ENCODE measurements at places on chromosomes 1 and 21.

- peak; percentile 42 for DNase-seq
Measured at GRCh38 chr1:203306089-203306964, 1.0 kb downstream of the BTG2 start.

DNA sequence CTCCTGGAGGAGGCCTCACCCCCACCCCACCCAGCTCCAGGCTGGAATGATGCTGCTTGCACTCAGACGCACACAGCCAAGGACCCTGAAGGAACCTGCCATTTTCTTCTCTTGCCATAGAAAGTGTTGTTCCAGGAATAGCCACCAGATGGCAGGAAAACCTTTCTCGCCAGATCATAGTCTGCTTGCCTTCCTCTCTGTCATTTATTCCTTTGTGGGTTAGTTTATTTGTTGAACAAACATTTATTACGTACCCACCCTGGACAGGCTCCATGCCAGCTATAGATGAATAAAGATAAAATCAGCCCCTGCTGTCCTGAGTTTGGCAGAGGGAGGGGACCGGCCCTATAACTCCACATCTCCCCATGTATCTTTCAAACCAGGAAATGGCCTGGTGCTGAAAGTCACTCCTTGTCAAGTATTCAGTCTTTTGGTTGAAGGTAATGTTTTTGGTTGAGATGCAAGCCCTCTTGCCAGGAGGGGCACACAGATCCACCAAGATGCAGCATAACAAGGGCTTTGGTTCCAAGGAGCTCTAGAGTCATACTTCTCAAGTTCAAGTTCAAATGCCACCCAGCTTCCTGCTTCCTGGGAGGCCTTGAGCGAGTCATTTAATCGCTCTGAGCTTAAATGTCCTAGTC, 7.0 kb upstream of the KCNC4 start:
- peak; percentile 82 for DNase-seq

- DNase-seq, result peak; percentile 84
Measured at GRCh38 chr1:24364975-24365678, 46.0 kb downstream of the GRHL3 start.

DNA sequence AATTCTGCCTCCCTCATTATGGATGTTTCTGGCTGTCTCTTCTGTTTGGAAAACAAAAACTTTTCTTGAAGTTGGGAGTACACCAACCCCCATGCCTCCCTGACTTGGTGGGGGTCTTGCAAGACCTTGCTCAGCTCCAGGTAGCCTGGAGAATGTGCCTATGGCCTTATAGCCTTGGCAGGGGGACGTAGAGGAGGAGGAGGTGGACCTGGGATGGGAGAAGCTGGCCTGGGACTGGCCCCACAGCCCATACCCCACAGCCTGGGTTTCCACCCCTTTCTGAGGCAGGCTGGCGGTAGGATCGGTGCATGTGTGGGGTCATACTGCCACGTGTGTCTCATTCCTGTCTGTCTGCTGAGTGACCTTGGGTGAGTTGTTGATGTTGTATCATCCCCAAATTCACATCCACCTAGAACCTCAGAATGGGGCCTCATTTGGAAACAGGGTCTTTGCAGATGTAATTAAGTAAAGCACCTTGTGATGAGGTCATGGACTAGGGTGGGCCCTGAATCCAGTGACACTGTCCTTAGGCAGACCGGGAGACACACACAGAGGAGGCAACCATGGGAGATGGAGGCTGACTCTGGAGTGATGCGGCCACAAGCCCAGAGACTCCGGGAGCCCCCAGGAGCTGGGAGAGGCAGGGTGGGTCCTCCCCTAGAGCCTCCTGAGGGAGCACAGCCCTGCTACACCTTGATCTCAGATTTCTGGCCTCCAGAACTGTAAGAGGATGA, 18.5 kb downstream of the OBSCN start:
- no peak for DNase-seq

DNA sequence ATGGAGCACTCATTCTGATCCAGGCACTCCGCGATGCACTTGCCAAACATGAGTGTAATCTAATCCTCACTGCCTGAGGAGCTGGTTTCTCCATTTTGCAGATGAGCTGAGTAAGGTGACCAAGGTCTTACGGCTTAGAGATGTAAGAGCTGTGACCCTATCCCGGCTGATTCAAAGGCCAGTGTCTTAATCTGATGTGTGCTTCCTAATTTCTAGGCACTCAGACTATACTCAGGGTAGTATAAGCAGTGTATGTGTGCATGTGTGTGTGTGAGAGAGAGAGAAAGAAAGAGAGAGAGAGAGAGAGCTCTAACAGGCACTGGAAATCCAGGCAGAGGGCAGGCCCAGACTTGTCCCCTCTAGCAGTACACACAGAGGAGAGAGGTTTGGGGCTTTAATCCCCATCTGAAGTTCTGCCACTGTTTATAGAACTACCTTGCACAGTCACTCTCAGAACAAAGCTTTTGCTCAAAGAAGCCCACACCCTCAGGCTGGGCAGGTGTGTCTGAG, 188.2 kb downstream of the ZBTB18 start:
- DNase-seq, result no peak

DNA sequence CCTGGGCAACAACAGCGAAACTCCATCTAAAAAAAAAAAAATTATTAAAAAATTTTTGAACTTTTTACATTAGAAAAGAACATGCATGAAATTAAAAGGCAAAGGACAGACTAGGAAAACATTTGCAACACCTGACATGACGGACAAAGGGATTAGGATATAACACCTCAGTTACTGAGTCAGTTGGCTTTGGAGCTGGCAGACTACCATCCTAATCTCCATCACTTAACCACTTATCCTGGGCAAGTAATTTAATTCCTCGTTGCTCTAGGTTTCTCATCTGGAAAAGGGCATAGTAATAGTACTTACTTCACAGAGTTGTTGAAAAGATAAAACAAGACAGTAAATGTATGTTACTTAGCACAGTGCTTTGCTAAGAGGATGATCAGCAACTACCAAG, 11.9 kb downstream of the HECTD3 start:
- DNase-seq, result no peak

DNA sequence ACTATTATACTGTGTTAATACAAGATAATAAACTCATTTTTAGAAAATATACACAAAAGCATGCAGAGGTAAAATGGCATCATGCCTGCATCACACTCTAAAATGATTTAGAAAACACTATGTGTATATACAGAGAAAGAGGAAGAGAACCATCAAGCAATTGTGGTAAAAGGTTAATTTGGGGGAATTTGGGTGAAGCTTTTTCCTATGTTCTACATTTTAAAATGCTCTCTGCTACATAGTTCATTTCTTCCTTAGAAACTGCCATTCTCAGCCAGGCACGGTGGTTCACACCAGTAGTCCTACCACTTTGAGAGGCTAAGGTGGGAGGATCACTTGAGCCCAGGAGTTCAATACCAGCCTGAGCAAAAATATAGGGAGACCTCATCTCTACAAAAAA, 44.1 kb downstream of the GON4L start:
- no peak for DNase-seq

DNA sequence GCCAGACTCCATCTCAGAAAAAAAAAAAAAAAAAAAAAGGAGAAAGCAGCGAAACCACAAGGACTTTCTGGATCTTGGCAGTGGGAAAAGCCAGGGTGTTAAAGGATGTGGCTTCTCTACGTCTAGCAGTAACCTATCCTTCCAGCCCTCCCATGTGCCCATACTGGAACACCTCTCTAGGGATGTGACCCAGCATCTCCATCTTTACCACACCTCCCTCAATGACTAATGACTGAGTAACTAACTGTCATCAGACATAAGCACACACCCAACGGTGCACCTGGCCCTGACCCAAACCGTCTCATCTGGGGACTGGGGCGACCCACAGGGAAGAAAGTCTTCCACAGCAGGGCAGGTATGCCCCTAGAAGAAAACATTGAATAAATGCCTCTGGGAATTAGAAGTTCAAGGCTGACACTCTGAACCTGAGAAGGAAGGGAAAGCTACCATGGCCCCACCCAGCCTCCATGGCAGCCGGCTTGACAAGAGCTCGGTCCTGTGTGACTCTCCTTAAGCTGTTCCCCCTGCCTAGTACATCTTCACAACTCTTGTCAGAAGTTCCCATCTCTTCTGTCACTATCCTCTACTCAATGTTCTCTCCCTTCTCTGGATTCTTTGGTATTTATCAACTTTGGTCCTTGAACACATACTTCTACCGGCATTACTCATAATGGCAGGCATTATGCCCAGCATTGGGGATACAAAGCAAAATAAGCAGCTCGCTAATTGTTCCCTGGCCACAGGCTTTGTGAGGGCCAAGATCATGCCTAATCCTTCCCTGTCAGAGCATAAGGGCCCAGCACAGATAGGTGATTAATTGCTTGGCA, 14.8 kb upstream of the PAQR6 start:
- no peak for DNase-seq

- no peak for DNase-seq
Measured at GRCh38 chr1:172863031-172863430, 187.7 kb downstream of the TNFSF18 start.

Data from suppressor macrophage (primary cell).